ENCODE measurements at places on chromosomes 16 and 17.
A peak's percentile ranks its signal among the peaks of the same experiment; 100 is the strongest.

DNA sequence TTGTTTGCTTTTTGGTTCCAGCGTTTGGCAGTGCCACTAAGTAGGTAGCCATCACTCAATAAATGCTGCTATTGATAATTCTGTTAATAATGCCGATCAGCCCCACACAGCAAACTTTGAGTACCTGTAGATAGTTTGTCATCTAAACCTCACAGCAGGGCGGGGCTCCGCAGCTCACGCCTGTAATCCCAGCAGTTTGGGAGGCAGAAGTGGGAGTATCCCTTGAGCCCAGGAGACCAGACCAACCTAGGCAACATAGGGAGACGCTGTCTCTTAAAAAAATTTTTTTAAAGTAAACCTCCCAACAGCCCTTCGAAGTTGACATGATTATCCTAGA is 1.6 kb downstream of the BFAR start:
- DNase-seq = no peak

- DNase-seq = no peak
These were observed 70.2 kb upstream of the PSMD7 start for GRCh38 chr16:74226338-74226954.

DNA sequence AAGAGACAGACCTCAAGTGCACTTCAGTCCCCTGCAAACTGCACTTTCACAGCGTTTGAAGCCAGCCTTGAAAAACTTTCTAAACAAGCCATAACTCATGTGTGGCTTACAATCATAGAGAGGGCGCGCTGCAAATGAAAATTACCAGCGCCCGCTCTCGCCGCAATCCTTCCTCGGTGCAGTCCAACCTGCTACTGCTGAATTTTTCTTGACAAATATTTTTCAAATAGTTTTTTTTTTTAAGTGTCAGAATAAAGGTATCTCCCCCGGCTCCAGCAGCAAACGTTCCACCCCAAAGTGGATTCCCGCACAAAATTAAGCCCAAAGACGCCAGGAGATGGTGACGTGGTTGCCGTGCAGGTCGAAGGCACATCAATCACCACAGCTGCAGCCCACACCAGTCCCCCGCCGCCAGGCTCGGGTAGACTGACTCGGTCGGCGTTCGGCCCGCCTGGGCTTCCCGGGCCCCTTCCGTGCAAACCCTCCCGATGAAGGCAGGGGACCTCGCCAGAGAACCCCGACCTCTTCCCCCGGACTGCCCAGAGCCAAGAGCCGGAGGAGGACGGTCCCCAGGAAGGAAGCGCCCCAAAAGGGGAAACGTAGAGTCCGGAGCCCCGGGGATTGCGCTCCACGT is 630 bp downstream of the GRB2 start:
- DNase-seq = peak; percentile 13

- DNase-seq = no peak
These were observed 4.6 kb upstream of the MFSD6L start for GRCh38 chr17:8803531-8804420.

DNA sequence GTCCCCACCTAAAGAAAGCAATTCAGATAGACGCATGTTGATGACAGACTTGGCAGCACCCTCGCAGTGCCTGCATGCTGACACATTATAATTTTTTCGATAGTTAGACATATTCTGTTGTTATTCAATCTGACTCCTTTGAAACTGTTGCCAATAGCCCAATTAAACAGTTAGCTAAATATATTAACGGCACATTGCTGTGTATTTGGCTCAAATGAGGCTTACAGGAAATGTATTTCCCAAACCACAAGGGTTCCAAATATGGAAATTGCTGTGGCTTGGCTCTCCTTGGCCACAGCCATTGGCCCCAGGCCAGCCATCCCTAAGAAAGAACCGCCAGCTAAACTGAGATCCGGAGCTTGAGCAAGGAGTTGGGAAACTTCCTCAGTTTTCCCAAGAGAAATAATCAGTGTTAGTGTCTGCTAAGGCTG is 31.1 kb downstream of the C16orf82 start:
- no peak for DNase-seq

GRCh38 chr17:7646457-7646856 is 4.3 kb upstream of the ATP1B2 start:
- DNase-seq = no peak

DNA sequence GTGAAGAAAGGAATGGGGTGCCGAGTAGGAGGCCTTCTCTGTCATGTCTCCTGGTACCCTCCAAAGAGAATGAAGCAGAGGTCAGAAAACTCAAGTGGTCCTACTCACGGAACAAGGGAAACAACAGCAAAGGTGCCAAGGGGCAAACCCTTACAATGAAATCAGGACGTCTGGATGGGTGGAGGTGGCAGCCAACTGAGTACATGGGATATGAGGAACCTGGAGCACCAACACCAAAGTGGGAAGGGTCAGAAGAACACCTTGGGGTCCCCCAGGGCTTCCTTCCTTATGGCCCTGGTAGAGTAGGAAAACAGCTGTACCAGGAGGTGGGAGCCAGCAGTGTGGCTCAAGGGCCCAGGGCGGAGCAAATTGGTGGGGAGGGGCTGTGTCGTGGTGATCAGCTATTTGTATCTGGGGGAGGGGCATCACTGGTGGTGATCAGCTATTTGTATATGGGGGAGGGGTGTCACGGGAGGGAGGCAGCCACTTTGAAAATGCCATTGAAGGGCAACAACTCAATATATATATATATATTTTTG is 643 bp downstream of the HIGD1B start:
- no peak for DNase-seq

- no peak for DNase-seq
These were observed 54.6 kb downstream of the EPN2 start for GRCh38 chr17:19291646-19292376.

- no peak for DNase-seq
These were observed 16.5 kb upstream of the AKTIP start for GRCh38 chr16:53519417-53520091.

GRCh38 chr16:31452631-31453106 is 6.6 kb upstream of the ARMC5 start:
- DNase-seq = no peak

DNA sequence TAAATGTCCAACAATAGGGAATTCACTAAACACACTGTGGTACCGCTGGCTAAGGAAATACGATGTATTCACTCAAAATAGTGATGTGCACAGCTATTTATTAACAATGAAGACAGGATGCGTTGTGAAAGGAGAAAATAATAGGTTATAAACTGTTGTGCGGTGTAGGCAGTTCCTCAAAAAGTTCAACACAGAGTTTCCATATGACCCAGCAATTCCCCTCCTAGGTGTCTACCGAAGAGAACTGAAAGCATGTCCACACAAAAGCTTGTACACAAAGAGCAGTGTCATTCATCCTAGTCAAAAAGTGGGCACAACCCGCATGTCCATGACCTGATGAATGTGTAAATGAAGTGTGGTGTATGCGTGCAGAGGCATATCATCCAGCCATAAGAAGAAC is 1.2 kb upstream of the CES1 start:
- no peak for DNase-seq

- no peak for DNase-seq
These were observed 44.4 kb downstream of the SEC14L1 start for GRCh38 chr17:77185137-77185536.

DNA sequence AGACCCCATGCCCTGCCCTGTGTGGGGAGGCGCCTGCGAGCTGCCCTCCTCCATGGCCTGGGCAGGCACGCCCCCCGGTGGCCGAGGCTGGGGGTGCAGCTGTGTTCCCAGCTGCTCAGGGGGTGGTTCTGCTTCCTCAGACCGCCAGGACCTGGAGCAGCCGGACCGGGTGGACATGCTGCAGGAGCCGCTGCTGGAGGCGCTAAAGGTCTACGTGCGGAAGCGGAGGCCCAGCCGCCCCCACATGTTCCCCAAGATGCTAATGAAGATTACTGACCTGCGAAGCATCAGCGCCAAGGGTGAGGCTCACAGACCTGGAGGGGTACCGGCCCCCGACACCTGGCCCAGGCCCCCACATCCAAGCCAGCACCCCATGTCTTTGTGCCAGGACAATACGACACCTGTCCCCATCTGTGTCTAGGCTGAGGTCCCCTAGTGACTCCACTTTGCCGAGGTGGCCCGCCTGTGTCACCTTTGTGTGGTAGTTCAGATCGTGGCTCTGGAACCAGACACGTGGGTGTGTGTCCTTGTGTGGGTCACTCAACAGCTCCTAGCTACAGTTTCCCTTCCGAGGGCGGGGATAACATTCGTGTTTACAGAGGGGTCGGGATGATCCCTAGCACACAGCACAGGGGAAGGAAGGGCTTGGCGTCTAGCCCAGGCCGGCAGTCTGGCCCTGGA is 9.3 kb downstream of the GJD3 start:
- DNase-seq = no peak

- no peak for DNase-seq
These were observed 20.7 kb downstream of the MYBBP1A start for GRCh38 chr17:4534515-4534914.

DNA sequence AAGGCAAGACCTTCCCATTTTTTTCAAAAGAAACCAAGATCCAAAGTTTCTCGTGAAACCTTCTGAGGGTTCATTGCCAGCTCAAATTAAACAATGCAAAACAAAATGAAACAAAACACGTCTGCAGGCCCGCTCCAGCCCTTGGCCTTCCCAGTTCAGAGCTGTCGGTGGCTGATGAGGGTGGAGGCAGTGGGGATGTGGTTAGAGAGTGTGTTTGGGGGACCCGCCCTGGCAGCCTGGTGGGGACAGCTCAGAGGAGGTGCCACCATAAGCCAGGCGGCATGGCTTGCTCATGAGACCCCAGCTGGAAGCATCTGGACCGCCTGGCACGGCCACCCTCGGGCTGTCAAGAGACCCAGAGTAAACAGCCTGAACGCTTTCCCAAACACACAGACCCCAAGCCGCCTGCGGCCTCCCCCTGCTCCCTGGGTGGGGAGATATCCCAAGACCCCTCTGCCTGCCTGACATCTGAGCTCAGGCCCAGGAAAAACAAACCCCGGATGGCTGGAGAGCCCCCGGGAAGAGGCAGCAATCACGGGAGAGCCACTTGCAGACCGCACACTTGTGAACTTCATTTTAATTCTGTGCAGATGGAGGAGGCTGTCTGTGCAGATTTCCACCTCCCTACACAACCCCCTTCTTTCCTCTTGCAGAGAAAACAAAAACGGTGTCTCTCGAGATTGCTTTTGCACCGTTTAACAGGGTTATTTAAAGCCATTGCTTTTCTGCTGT is 35.4 kb upstream of the LITAF start:
- peak; percentile 9 for DNase-seq

GRCh38 chr16:67188323-67188722 is 1.6 kb downstream of the EXOC3L1 start:
- no peak for DNase-seq

DNA sequence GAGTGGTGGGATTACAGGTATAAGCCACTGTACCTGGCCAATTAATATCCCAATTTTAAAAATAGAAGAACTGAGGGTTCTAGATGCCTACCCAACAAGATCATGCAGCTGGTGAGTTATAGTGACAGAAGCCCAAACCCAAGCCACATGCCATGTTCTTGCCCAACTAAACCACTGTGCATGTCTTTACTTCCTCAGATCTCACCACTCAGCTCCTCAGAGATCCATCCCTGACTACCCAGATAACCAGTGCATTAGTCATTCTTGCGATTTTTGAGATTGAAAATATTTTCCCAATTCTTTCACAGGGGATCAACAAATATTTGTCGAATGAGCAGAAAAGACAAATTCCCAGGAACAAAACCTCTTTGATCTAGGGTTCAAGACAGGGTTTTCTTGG is 303.1 kb downstream of the CBLN1 start:
- no peak for DNase-seq

GRCh38 chr17:30565073-30565935 is 88.1 kb downstream of the GOSR1 start:
- no peak for DNase-seq

- no peak for DNase-seq
These were observed 34.1 kb downstream of the MEOX1 start for GRCh38 chr17:43627653-43628052.

GRCh38 chr17:4509923-4510617 is 11.4 kb downstream of the SPNS2 start:
- DNase-seq = no peak

DNA sequence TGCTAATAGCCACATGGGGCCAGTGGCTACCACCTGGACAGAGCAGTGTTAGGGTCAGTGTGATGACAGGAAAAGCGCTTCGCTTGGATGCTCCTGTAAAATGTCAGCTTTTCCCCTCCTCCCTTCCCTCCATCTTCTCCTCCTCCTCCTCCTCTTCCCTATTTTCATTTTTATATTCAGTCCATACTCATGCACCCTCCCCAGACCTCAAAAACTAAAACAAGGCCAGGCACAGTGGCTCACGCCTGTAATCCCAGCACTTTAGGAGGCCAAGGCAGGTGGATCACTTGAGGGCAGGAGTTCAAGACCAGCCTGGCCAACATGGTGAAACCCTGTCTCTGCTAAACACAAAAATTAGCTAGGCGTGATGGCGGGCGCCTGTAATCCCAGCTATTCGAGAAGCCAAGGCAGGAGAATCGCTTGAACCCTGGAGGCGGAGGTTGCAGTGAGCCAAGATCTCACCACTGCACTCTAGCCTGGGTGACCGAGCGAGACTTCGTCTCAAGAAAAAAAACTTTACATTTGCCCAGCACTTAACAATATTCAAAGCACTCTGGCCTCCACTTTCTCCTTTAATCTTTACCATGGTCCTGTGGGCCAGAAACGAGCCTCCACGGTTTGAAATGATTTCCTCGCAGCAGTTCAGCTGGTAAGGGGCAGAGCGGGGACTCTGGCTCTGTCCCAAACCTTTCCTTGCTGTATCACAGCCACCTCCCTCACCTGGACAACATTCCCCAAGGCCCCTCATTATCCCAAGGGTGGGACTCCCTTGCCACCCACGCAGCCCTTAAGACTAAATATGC is 21.8 kb downstream of the ANKRD40 start:
- DNase-seq = peak; percentile 70

DNA sequence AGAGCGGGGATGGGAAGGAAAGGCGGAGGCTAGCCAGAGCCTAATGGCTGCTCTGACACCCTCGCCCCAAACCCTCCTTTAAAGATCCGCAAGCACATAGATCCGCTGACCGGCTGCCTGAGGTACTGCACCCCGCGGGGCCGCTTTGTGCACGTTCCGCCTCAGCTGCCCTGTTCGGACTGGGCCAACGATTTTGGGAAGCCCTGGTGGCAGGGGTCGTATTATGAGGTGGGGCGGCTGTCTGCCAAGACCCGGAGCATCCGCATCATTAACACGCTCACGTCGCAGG is 663 bp downstream of the CYB5D1 start:
- DNase-seq = no peak

- peak; percentile 21 for DNase-seq
These were observed 646 bp upstream of the HES7 start for GRCh38 chr17:8124350-8125153.

GRCh38 chr16:4894276-4895150 is 42.4 kb downstream of the PPL start:
- DNase-seq = no peak

DNA sequence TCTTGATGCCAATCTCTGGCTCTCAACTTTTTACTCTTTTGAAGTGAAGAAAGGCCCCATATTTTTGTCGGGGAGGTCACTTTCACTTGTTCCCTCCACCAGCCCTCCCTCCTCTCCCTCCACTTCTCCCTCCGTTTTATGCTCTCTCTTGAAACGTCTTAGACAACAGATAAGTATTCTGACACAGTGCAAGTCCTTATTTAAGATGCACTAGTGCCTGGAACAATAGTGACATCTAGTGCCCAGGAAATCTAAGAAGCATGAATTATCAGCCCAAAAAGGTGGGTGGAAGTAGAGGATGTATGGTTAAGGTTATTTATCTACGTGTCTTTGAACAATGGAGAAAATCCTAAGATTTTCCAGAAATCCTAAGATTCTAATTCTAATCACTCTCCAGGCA is 17.9 kb downstream of the PSME3IP1 start:
- peak; percentile 56 for DNase-seq

- DNase-seq = no peak
These were observed 47.8 kb downstream of the HOXB1 start for GRCh38 chr17:48483004-48483403.

- no peak for DNase-seq
These were observed 21.7 kb downstream of the TTYH2 start for GRCh38 chr17:74235040-74235581.
